ENCODE measurements at places on chromosomes 2 and 18.

DNA sequence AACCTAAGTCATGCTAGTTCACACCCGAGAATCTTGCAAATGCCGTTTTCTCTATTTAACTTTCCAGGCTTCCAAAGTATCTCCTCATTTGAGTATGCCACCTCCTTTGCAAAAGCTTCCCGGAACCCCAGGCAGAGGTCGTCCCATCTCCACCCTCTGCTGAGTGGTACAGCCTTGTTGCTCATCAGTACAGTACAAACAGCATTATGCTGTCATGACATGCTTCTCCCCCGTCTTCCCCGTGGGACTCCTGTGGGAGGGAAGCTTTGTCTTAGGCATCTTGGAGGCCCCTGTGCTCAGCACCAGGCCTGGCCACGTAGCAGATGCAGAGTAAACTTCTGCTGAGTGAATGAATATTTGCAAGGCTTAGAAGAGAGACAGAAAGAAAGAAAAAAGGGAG lies 102.7 kb downstream of the CDCA7 start:
- DNase-seq: no peak

DNA sequence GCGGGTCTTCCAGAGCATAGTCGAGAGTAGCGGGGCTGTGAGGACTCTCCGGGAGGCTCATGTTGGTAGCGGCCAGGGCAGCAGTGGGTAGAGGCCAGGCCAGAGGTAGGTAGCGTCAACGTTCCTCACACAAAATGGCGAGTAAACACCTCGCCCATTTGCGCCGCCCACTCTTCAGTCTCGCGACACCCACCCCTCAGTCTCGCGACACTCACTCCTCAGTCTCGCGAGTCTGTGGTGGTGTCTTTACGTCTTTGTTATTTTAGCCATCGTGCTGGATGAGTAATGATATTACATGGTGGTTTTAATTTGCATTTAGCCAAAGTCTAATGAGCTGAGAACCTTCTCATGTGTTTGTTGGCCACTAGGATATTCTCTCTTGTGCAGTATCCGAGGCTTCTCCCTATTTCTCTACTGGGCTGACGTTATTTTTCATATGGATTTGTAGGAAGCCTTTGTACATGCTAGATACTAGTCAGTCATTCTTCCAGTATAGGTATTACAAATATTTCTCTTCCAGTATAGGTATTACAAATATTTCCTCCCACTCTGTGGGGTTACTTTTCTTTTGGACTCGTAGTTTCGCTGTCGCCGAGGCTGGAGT lies at the start of gene TSPYL6:
TSPYL6 (minus strand) TSS at position 139 of the 604 bp plus-strand sequence; CDS start at position 61, 78 bp downstream.
- DNase-seq: no peak

DNA sequence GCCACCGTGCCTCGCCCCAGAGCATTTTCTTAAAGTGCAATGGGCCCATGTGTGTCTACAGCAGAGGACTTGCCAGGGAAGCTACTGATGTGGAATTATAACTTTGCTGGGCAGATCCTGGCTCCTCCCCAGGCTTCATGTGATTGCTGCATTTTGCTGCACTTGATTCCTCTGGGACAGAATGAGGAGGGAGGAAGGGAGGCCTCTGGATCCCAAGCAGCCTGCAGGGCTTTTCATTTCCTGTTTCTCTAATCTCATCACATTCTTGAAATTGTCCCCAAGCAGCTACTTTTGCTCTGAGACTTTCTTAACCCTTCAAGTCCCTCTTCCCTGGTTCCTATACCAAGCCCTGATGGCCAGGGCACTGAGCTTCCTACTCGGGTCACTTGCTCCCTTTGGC lies 134.4 kb upstream of the SEC11C start:
- DNase-seq: no peak

DNA sequence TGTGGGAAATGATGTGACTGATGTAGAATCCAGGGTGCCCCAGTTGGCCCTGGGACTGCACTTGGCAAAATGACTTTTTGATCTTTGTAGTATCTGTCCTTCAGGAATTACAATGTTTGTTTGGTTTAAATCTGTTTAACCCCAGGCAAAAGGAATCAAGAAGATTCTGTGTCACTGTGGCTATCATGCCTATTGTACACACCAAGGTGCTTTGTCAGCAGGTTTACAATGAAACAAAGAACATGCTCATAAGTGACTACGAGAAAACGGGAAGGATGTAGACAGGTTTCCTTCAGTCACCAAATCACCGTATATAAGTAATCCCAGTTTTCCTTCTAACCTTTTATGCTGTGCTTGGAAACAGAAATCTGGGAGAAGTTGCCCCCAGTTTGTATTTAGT lies 109.5 kb downstream of the RTN4 start:
- DNase-seq: no peak

- no peak for DNase-seq
These were observed 5.3 kb downstream of the GLI2 start for GRCh38 chr2:120740765-120741524.

GRCh38 chr2:120869036-120869729 lies 133.5 kb downstream of the GLI2 start:
- DNase-seq: no peak

DNA sequence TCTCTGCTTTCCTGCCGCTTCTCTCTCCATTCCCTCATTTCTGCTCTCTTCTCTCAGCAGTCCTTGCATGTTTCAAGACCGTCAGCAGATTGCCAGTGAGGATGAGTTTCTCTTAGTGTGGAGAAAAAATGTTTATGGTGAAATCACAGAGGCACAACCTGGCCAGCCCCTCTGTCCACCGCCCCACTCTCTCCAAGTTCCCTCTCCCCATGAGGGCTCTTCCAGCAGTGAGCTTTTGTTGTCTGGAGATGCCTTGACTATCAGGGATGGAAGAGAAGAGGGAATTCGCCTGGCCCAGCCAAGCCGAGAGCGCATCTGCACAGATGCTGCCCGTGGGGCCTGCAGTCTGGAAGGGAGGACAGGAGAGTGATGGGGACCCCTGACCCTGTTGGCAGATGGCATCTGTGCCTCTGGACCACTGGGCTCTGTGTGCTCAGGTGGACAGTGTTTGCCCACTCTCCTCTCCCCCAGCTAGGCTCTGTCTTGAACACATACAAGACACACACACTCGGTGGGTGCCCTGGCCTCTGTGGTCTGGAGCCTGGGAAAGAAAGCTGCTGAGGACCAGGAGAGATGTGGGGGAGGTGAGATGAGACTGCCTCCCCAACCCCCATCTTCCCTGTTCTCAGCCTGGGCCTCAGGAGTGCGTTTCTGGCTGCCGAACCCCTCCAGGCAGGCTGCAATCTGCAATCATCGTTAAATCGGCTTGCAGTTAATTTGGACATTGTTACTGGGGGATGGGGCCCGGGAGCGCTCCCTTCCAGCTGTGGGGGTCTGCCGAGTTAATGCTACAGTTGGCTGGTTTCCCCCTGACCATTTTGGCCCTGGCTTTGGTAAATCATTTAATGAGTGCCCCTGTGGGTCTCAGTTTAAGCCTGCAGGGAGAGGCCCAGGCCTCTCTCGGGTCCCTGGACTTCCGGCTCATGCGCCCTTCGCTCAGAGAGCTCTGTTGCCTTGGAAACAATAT lies 4.5 kb downstream of the ITM2C start:
- no peak for DNase-seq

DNA sequence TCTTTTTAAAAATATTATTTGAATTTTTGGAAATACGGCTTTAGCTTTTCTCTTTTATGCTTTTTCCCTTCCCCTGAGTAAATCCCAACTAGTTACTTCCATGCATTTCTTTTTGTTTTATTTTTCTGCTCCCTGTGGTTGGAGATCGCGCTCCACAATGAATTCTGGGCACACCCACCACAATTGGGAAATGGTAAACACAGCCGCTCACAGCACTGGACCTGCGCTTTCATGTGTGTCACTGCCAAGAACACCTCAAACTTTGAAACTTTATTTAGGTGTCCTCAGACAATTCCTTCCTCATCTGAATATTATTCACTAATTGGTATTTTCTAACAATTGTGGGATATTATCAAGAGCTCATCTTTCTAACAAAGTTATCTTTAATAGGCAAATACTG lies 82.8 kb upstream of the TMEM18 start:
- no peak for DNase-seq

- no peak for DNase-seq
These were observed 10.1 kb downstream of the KIF3C start for GRCh38 chr2:25972049-25972823.

- DNase-seq: no peak
These were observed 12.6 kb downstream of the NR4A2 start for GRCh38 chr2:156319811-156320485.
